ENCODE measurements at places on chromosomes 6 and 20.
A peak's percentile ranks its signal among the peaks of the same experiment; 100 is the strongest.

GRCh38 chr20:58850693-58851174, at the start of gene GNAS-AS1:
TSS of gene GNAS-AS1 (minus strand) at chr20:58850902.
- DNase-seq = peak; percentile 15

DNA sequence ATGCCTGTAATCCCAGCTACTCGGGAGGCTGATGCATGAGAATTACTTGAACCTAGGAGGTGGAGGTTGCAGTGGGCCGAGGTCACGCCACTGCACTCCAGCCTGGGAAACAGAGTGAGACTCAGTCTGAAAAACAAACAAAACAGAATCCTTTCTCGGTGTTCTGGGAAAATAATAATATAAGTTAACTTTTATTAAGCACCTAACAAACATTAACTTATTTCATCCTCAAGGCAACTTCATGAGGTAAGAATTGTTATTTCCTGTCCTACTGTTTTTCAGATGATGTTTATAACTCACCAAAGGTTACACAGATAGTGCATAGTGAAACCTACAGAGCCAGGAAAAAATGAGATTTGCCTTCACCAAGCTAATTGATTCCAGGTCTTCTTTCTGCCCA, 221.4 kb downstream of the PHACTR1 start:
- no peak for DNase-seq

- DNase-seq = no peak
Measured at GRCh38 chr6:86609549-86610388, 327.6 kb upstream of the HTR1E start.

DNA sequence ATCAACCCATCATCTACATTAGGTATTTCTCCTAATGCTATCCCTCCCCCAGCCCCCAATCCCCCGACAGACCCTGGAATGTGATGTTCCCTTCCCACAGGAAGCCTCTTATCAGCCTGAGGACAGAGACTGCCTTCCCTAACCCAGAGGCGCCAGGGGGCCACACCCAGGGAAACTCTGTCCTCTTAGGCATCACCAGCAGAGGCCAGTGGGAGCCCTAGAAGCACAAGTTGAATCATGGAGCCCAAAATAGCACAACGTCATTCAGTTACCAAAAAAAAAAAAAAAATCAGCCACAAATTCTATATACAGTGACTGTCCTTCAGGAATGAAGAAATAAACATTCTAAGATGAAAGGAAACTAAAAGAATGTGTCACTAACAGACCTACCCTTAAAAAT, 625.7 kb downstream of the TFAP2A start:
- DNase-seq = no peak

- DNase-seq = no peak
Measured at GRCh38 chr6:4384656-4385055, 249.3 kb upstream of the ECI2 start.

DNA sequence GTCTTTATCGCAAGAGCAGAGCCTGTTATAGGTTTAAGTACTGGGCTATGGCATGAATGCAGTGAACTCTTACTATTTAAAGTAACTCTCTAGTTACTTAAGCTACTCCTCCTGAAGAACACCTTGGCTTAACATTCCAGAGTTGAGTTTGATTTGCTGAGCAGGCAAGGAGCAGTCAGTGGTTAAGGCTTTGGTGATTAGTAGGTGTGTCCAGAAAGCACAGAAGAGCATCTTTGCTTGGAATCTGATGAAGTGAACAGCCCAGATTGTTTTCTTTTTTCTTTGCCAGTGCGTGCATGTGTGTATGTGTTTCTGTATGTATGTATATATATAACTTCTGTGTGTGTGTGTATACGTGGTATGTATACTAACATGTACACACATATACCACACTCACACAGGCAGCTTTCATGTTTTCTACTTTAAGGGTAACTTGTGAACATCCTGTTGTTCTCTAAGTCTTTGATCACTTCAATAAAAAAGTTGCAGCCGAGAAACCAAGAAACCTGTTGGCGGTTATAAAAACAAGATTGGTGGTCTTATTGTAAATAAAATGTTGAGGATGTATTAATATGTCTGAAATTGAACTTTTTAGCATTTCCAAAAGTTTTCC, 56.2 kb upstream of the TULP4 start:
- no peak for DNase-seq
